ENCODE measurements at places on chromosomes 1 and 21.

GRCh38 chr1:21590126-21590880 lies 78.9 kb downstream of the RAP1GAP start:
- DNase-seq: no peak

DNA sequence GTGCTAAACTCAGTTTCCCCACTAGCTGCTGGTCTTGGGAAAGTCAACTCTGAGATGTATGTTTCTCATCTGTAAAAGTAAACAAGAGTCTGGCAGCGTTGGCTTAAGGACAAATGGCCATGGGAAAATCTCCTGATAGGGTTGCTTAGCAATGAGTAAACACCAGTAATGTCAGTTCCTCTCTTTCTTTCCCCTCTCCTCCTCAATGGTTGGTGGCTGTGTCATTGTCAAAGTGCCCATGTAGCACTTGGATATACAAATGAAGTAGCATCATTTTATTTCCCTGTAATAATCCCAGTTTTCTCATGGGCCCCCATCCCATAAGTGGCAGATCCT lies 2.2 kb upstream of the FYB2 start:
- peak; percentile 39 for DNase-seq

- no peak for DNase-seq
These were observed 2.1 kb upstream of the IPO9 start for GRCh38 chr1:201826830-201827229.

DNA sequence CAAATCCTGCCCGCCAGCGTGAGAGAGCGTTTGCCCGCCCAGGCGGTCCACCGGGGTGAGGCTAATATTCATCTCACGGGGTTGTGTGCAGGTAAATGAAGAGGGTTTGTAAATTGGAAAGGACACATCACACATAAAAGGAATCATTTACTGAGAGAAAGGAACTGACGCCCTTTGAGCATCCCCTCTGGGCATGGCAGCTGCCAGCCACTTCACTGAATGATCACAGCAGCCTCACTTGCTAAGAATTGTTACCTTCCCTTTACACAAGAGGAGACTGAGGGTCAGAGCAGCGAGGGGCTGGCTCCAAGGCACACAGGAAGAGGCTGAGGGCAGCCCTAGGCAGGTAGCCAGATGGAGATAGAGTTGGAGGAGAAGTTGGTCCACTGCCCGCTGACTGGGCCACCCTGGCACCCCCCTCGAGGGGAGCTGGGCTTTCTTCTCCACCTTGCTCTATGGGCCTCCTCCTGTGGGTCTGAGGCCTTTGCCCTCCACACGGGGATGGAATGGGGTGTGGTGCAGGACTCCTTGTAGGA lies 96.0 kb downstream of the FOXD2 start:
- no peak for DNase-seq

- no peak for DNase-seq
These were observed 175.1 kb downstream of the CAMTA1 start for GRCh38 chr1:6960291-6960811.

GRCh38 chr1:94230920-94231319 lies 6.5 kb downstream of the ARHGAP29 start:
- no peak for DNase-seq

DNA sequence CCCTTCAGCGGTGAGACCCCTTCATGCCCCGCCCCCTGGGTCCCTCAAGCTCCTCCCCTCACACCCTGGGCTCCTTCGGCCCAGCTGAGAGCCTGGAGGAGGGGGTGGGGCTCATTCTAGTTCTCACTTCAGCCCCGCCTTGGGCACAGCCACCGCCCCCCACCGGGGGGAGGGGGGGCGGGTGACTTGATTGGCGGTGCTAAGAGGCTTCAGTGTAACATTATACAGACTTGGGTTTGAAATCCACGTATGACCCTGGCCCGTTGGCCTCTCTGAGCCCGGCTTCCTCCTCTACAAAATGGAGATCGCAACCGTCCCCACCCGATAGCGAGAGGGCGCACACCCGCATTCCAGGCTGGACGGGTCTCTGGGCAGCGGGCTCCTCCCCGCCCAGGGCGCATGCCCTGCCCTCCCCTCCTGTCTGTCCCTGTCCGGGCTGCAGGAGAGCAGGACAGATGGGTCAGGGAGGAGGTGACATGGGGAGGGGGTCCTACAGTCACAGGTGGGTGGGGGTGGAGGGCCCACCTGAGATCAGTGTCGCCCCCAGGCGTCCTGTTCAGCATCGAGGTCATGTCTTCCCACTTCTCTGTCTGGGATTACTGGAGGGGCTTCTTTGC lies 5.1 kb downstream of the CLCNKB start:
- DNase-seq: peak; percentile 5

DNA sequence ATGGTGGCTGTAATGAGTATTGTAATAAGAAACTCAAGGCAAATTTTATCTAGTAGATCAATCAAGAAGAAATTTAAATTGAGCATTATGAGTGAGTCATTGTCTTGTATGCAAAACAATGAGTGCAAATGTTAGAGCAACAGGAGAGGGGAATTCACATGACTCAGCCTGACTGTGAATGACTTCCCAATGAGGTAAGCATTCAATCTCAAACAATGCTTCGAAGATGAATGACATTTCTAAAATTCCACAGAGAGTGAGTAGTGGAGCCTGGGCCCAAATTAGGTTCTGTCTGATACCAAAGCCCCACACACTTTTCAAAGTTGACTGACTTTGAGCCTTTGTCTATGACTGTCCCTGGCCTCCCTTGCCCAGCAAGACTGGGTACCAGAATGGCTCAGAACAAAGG lies 738.0 kb downstream of the PTPRU start:
- DNase-seq: peak; percentile 73

DNA sequence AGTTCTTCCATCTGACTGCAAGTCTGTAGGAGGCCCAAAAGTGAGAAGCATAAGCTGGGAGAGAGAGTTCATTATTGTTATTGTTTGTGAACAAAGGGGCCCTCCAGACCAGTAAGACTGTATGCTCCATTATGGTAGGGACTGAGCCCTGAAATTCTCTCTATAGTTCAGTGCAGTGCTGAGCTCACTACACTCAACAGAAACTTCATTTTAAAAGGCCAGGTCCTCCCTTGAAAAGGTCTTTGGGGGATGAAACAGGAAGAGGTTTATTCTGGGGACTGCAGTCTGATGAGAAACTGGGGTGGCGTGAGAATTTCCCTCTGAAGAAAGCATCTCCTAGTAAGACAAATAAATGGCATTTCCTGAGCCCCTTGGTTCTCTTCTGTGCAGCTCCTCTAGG lies 5.5 kb upstream of the GATAD2B start:
- no peak for DNase-seq

DNA sequence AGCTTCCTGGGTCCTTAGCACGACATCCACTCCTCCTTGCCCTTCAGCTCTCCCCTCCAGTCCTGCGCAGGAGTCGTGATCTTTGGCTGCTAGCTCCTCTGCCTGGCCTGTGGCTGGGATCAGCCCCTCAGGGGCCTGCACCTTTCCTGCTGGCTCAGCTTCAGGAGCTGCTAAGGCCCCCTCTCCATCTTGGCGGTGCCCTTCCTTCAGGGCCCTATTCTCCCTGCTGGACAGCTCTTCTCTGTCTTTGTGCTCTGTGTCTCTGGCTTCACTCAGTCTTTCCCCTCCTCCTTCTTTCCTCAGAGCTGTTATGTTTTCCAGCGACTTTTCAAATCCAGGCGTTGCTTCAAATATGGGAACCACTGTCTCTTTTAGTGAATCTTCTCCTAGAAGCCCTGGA lies 59.5 kb upstream of the LRRC53 start:
- no peak for DNase-seq

DNA sequence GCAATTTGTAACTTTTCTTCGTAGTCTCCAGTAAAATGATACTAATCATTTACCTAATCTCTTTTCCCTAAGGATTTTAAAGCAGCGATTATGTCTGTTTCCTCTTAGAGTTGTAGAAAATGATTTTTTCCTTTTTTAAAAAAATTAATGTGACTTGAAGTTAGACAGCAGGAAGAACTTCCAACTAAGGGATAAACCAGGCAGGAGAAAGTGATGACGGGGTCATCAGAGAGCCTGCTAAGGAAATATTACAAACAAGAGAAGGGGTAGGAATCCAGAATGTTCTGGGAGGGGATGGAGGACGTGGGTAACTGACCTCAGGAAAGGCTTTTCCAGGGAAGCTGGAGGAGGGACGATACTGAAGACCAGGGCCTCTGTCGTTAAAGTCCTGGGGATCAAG lies 8.8 kb upstream of the ETV3L start:
- no peak for DNase-seq

DNA sequence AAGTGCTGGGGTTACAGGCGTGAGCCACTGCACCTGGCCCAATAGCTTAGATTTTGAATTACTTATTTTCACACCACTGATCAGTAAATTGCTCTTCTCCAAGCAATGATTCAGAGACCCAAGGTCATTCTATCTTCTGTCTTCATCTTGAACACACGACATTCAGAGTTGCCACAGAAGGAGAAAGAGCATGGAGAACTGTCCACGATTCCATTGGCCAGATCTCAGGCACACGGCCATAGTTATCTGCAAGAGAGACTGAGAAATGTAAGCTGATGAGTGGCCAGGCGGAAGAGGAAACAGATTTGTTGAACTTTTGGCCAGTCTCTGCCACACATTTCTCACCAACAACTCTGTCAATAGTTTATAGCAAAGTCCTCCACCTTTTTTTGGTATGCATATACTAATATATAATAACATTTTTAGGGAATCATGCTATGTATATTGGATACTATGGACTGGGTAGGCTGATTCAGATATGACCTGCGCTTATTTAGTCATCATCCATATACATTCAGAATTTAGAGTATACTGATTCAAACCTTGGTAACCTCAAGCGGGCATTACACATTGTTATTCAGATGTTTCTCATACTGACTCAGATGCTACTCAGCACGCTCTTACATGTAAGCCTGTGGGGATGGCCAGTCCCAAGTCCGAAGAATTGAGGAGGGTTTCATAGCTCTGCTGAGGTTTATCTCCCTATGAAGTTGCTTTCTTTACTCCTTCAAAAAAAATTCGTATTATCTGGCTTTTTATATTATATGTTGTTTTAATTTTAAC lies 25.5 kb upstream of the CAP1 start:
- no peak for DNase-seq
